ENCODE measurements at places on chromosomes 6 and 20. TPM values are rescaled to one million over a fixed set of nuclear protein-coding genes. Genes with fewer than 3 reads are reported as not detected.

Gene SH3BGRL2
- total RNA-seq = 22.8 TPM

Gene DDO
- total RNA-seq = 0.29 TPM

Gene HUS1B
- 1.7 TPM for total RNA-seq

Gene CDH4
- total RNA-seq = 0.50 TPM

Gene PGC
- total RNA-seq = 0.92 TPM
